D341Med (cell line): ENCODE measurements at places on chromosomes 2 and 18.

DNA sequence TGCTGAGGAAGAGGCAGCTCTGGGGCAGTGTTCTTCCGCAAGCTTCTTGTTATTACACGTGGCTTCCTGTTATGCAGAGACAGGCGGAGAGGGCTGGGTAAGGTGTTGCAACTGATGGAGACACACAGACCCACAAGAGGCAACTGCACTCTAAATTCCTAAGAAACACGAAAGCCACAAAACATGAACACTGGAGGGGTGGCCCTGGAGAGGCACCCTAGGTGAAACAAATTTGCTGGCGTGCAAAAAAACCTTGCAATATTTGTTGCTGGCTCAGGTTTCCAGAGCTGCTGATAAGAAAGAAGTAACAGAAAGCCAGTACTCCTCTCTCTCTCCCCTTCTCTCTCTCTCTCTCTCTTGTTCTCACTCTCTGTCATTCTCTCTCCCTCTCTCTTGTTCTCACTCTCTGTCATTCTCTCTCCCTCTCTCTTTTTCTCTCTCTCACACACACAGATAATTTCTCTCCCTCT is 31.8 kb downstream of the ARHGAP25 start:
- no peak for DNase-seq

GRCh38 chr18:6069539-6069938 is 174.2 kb upstream of the TMEM200C start:
- no peak for DNase-seq

- no peak for DNase-seq
Observed at GRCh38 chr18:38520786-38521185, 955.2 kb upstream of the CELF4 start.

- DNase-seq, result no peak
Observed at GRCh38 chr2:101608408-101609310, 88.8 kb upstream of the MAP4K4 start.

DNA sequence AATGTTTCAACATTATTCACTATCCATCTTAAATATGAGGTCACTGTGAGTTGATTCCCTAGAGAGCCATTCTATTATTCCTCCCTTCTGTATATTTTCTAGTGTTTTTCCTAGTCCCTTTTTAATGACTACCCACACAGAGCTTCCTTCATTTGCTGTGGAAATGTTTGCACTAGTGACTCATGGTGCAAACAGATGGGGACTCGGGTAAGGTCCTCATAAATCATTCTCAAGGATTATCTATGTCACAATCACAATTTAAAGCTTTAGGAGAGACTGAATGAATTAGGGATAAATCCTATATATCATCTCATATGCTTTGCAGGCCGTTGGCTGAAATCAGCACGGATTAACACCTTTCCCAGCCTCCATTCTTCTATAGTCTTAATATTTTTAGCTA is 159.6 kb downstream of the DCC start:
- peak; percentile 60 for DNase-seq

GRCh38 chr18:46705521-46705920 is 48.5 kb upstream of the LOXHD1 start:
- no peak for DNase-seq

- DNase-seq, result no peak
Observed at GRCh38 chr2:37720533-37721200, 49.2 kb upstream of the CDC42EP3 start.

DNA sequence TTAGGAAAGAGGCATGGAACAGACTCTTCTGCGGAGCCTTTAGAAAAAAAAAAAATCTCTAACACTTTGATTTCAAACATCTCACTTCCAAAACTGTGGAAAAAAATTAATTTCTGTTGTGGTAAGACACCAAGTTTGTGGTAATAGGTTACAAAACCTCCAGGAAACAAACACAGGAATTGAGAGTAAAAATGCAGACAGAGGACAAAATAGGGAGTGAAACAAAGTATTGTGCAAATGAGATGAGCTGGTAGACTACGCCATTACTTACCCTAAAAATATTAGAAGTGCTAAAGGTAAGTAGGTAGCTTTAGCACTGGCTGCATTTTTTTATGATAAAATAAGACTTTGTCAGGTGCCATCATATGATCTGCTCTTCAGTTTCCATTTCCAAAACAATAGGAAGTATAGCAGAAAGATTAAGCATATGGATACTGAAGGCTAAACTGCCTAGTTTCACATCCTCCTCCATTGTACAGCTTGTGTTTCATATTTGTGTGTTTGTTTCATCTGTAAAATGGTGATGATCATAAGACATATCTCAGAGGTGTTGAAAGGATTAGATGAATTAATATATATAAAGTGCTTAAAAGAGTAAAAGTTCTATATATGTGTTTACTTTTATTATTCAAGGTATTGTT is 309.2 kb downstream of the NR4A2 start:
- DNase-seq, result no peak

- peak; percentile 76 for DNase-seq
Observed at GRCh38 chr18:48539406-48540250, 797 bp downstream of the CTIF start.

DNA sequence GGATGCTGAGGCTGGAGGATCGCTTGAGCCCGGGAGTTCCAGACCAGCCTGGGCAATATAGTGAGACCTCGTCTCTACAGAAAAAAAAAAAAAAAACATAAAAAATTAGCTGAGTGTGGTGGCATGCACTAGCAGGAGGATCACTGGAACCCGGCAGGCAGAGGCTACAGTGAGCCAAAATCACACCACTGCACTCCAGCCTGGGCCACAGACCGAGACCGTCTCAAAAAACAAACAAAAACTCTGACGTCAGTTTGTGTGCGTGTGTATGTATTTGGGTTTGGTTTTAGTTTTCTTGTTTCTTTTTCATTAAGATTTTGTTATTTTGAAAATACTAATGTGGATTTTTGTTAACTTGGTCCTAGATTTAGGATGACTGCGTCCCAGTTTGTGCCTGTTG is 19.0 kb downstream of the CEP68 start:
- no peak for DNase-seq

DNA sequence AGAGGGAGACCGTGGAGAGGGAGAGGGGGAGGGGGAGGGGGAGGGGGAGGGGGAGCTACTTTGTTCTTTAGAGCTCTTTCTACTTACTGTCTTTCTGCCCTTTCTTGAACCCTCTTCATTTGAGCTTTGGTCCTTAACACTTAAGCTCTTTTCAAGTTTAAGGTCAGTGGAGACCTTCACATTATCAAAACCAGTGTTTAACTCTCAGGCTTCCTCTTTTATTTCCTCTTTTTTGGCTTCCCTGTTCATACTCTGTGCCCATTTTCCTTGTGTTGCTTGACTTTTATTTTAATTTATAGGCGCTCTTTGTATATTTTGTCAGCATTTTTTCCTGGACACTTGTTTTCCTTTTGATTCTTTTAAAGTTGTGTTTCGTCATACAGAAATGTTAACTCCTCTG is 37.1 kb downstream of the ACSL3 start:
- DNase-seq, result no peak

GRCh38 chr2:29723255-29724001 is 198.0 kb downstream of the ALK start:
- no peak for DNase-seq

- no peak for DNase-seq
Observed at GRCh38 chr18:24995056-24995455, 356.9 kb downstream of the ZNF521 start.

DNA sequence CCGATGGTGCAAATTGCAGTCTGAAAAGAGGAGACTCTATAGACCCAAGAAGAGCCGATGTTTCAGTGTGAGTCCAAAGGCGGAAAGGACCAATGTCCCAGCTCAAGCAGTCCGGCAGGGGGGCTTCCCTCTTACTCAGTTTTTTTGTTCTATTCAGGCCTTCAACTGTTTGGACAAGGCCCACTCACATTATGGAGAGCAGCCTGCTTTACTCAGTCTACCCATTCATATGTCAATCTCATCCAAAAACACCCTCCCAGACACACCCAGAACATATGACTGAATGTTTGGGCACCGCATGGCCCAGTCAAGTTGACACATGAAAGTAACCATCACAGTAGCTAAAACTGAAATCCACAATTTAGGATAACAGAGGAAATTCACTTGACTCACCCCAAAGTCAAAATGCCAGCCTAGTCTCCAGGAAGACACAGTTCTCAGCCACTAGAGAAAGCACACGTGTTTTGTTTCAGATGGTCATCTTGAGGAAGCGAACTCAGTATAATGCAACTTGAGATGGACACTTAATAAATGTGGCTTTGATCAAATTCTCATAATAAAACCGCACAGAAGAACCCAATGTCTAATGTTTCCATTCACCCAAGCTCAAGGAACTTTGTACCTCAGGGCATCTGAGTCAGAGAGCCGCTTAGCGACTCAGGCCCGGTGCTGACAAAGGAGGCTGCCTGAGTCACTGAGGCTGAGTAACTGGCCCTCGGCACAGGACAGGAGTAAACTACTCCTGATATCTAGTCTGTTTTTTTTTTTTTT is 2.4 kb downstream of the FHL2 start:
- no peak for DNase-seq

DNA sequence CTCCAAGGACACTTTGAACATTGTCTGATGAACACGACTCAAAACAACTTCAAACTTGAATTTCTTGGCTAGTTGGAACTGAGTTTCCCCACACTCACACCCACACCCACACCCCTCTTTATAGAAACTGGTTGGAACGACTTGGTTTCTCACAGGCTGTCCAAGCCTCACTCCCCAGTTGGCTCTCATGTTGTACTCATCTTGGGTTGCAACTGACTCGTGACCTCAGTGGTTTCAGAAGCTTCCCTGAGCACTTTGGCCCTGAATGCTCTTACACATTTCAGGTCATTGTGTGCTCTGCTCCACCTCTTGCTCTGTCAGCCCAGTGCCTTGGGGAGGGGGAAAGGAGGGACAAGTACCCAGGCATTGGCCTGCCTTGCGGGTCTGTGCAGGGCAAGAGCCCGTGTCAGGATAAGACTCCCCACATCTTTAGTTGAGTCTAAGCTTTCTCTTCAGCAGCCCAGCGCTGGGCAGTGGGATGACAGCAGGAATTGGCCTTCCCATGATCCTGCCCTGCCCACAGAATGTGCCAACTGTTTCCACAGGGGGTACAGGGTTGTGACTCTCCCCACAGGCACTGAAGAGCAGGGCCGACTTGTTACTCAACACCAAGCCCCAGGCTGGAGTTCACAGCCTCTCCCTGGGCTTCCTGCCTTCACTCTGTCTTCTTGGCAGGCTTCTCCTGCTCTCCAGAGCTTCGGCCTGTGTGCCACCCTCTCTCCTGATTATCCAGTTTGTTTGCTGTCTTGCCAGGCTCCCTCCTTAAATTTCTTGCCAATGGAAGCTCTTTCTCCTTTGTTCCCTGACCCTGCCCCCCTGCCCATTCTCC is 104.6 kb downstream of the RTN4 start:
- DNase-seq, result no peak

DNA sequence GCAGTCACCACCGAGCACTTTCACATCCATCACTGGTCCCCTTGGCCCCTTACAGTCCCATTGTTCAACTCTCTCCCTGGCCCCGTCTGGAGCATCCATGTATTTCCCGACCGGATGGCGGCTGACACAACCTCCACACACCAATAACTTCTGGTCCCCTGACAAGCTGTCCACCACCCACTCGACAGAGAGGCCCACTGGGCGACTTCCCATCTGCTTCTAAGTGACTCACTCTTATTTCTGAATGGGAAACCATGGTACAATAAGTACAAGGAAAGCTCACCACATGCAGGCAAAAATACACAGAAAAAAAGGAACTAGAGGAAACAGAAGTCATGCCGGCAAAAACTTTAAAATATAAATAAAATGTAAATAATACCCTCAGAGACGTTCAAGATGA is 82.9 kb upstream of the RAB12 start:
- no peak for DNase-seq

DNA sequence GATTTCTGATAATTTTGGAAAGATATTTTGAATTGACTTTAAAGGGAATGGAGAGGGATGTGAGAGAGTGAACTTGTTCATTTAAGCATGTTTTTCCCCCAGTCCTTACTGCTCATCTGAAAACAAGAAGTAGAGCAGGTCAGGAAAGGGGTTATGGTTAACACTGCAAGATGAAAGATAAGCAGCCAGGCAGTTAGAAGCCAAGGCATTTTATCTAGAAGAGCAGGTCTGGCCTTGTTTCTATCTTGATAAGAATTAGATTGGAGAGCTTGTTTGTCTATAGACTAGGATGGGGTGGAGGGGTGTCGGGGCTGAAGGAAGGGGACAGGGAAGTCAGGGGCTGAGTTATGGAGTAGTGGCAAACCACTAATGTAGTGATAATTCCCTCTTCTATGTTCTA is 171.6 kb downstream of the IKZF2 start:
- no peak for DNase-seq

- no peak for DNase-seq
Observed at GRCh38 chr2:170180031-170180566, 2.2 kb downstream of the MYO3B start.

DNA sequence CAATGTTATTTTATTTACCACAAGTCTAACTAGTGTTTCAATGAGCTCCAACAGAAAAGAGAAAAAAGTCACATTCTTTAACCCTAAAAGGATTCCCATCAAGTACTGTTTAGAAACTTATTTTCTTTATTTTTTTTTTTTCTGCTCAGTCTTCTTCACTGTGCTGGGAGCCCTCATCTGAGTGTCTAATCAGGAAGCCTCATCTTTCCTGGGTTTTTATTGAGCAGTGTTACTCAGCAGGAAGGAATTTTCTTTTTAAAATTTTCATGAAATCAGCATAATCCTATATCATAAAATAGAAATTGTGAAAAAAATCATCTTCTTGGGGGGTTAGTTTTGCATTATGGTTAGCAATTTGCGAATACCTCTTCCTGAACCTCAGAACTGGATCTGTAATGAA is 453.8 kb downstream of the CDH2 start:
- DNase-seq, result no peak

DNA sequence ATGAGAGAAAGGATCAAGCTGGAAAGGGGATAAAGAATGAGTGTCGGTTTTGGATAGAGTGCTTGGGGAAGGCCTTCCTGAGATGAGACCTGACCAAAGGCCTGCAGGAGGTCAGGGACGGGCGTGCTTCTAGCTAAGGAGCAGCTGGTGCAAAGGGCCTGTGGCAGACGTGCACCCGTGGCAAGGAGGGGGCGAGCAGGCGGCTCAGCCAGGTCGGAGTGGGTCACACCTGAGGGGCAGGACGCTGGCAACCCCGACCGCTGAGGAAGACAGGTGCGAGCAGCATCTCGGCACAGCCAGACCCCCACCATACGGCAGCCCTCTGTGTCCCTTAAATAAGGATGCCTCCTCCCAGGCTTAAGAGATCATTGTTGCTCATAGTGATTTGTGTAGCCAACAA is 48.1 kb downstream of the ODC1 start:
- DNase-seq, result no peak

DNA sequence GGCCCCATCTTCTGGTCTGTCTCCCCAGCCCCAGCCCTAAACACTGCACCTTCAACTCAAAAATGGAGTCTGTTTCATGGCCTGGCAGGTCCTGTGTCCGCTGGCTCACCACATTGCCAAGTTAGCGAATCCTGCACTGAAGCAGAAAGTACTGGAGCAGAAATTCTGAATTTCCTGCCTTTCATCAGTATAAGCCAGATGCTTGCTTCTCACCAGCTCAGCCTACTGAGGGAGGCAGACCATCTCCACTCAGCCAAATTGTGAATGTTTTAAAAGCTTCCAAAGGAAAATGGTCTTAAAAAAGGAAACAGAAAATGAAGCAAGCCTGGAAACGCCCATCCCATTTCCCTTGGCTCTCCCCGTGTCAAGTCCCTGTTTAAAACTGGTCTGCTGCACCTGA is 157.8 kb downstream of the C1D start:
- DNase-seq, result no peak

- no peak for DNase-seq
Observed at GRCh38 chr2:74097574-74097973, 50.1 kb downstream of the BOLA3 start.
